ENCODE measurements at places on chromosomes 6 and 20.
A peak's percentile ranks its signal among the peaks of the same experiment; 100 is the strongest.

- DNase-seq, result peak; percentile 41
These were observed 16.1 kb upstream of the STK38 start for GRCh38 chr6:36563237-36563927.

DNA sequence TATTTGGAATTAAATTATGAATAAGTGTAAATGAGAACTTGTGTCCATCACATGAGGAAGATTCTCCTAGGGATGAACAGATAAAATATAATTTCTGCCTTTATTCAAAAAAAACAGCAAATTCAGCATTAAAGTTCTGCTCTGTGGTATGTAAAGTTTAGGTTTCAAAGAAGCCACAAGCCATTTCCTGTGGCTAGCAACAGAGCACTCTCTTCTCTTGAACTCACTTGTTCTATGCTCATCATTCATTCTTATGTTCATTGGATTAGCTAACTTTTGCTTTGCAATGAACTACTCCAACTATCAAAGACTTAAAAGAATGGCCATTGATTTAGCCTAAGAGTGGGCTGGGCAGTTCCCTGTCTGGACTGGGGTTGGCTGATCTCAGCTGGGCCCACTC lies 20.8 kb upstream of the SNRPB2 start:
- DNase-seq, result no peak

DNA sequence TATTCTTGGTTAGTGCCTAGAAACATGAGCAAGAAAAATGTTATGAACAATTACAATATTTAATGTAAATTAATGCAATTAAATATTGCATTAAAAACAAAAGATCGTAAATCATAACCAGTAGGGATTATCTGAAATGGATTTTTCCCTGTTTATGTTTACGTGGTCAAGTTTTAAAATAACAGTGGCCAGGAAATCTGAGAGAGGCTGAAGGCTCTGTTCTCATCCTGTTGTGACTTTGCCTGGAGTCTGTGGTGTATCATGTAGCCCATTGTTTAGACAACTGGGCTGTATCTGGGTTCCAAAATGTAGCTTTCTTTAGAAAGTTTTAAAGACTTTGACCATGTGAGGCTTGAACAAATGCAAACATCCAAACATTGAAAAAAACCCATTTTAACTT lies 2.4 kb downstream of the MYO6 start:
- DNase-seq, result peak; percentile 39

GRCh38 chr6:47235964-47236760 lies 73.5 kb downstream of the TNFRSF21 start:
- DNase-seq, result no peak

DNA sequence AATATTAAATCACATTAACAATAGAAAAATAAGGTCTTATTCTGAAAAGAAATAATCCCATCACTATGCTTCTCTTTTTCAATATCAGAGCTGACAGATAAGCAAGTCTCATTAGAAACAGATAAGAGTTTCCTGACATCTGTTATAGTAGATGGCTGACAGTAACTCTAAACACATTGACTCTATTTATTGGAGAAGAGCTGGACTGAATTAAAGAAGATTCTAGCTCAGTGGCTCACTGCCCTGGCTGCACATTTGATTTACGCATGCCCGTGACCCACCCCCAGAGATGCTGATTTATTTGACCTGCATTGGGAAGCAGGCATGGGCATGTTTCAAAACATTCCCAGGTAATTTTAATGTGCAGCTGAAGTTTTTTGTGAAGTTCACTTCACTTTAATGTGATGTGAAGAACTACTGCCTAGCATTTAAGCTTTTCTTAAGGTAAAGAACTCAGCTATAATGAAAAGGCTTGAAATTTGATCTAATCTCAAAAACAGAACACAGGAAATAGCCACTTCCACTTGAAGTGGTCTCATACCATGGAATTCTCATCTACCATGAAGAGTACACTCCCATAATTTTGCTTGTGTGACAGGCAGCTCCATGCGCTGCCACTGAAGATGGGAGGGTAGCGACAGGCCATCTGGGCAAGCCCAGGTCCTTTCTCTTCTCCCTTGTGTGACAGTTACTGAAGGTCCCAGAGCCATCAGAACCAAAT lies 162.3 kb downstream of the TPBG start:
- DNase-seq, result no peak

- DNase-seq, result peak; percentile 91
These were observed 21.1 kb downstream of the SPTLC3 start for GRCh38 chr20:13029687-13030375.

- DNase-seq, result peak; percentile 89
These were observed 191.6 kb downstream of the DST start for GRCh38 chr6:56450882-56451739.

DNA sequence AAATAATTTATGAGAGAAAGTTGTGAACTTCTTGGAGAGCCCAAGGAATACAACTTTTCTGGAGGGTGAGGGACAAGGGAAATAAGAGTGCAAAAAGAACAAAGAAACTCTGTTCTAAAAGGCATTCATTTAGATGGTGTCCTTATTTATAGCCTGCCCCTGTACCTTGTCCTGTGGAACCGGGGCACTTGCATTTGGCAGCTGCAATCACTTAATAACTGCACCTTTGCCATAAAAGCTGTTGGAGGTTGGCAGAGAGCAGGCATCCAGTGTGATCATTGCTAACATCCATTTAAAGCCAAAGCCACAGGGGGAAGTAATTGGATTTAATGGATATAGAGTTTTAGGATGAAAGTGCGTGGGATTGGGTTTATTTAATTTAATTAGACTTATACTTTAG lies 50.8 kb upstream of the SGK1 start:
- DNase-seq, result no peak

DNA sequence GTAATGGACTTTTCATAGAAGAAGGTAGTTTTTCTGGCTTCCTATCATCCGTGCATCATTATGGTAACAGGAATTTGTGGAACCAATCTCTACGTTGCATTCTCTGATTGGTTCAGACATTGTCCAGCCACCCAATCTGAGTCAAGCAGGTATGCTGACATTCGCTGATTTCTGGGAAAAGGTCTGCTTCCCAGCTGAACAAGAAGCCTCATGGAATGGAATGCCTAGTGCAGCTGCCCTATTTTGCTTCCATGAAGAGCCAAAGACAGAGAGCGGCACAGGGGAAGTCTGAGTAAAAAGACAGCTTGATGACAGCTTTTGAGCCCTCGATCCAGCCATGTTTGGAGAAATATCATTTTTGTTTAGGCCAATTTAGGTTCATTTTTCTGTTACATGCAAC lies 38.5 kb upstream of the TXLNB start:
- no peak for DNase-seq

- DNase-seq, result peak; percentile 50
These were observed 63.2 kb downstream of the PYGB start for GRCh38 chr20:25310921-25311728.

DNA sequence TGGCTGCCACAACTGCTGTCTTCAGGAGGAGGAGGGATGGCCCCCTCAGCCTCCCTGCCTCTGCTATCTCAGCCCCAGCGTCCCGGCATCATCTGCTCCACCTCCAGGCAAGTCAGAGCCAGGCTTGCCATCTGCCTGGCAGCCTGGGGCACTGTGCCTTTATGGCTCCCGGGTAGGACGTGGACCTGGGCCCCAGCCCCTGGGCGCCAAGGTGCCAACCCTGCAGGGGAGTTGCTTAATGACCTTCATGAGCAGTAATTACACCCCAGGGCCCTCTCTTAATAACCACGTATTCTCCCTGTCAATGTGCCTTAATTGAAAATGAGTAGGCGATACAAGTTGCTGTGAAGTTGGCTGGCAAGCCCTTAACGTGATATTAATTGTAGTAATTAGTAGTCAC lies 122.1 kb upstream of the MLN start:
- DNase-seq, result no peak

- DNase-seq, result peak; percentile 64
These were observed 7.3 kb downstream of the VWA7 start for GRCh38 chr6:31769684-31770371.

DNA sequence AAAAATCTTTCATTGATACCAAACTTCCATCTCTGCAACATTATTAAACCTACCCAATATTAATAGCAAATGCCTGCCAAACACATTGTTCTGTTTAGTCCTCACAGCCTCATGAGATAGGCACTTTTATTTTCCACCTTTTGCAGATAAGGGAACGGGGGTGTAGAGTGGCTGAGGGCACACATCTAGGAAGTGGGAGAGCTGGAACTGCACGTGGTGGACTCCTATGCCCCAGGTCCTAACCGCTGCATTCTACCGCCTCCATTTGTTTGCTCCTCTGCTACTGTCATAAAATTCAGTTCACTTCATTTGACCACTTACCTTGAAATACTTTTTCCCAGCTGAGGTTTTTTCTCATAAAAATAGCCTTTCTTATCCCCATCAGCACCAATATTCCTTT lies 7.6 kb downstream of the FAM217A start:
- no peak for DNase-seq

DNA sequence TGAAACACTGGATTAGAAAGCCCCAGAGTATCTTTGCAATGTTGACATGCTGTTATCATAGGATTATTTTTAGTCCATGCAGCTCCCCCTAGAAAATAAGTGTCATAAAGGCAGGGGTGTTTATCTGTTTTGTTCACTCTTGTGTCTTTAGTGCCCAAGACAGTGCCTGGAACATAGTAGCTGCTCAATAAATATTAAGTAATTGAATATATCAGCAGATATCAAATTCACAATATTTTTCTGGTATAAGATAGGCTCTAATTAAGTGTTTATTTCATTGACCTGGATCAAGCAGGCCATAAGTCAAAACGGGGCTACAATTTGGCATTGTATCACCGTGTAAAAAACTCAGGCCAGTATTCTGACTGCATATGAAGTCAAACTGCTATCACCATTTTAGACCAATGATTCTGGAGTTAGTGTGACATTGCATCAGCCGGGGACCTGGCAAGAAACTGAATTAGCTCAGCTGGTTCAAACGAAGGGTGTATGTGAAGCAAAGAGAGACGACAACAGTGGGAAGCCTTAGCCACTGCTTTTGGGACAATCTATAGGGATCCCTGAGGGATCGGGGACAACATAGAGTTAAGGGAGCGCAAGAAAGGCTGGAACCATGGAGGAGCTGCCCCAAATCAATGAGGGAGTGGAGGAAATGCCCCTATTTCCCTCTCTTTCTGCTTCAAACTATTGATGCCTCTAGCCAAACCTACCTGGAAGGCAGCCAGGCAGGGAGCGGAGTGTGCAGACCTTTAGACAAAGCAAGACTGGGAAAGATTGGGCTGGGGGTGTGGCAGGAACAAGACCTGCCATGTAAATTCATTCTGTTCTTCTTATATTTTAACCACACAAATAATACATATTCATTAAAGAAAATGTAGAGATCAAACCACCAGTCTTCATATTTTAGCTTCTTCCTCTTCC lies 112.2 kb downstream of the PLEKHG1 start:
- peak; percentile 19 for DNase-seq
